ENCODE measurements at places on chromosomes 11 and 22.

DNA sequence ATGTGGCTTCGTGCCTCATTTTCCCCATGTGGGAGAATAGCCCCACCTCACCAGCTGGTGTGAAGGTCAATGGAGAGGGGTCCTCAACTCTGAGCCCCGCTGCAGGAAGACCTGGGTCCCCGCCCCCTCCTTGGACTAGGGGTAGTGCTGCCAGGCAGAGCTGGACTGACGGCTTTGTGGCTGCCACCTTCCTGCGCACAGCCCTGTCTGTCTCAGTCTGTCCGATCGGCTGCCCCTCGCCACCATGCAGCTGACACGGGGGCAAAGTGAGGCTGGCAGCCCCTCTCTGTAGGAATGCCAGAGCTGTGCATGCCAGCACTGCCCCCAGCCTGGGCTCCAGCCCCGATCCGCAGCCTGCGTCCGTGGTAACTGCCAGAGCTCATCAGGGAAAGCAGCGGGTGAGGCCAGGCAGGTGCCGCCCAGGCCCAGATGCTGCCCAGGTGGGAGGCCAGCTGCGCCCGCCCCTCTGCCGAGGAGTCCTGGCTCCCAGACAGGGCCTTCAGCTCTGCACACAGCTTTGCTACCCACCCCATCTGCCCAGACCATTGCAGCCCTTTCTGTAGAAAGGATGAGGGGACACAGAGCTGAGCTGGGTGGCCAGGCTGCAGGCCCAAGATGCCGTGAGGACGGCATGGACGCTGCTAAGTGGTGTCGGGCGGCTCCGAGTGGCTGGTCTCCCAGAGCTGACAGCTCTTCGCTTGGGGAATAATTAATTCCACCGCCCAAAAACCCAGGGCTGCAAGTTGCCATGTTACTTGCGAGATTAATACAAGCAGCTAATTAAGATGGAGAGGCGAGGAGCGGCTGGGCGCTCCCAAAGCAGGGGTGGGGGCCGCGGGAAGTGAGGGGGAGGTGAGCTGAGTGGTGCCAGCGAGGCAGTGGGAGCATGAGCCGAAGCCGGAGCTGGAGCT, 19.5 kb upstream of the FLRT1 start:
- no peak for DNase-seq

- DNase-seq: no peak
These were observed 456.9 kb downstream of the BRD1 start for GRCh38 chr22:49370627-49371301.

GRCh38 chr11:125873881-125874555, 13.4 kb upstream of the HYLS1 start:
- no peak for DNase-seq

DNA sequence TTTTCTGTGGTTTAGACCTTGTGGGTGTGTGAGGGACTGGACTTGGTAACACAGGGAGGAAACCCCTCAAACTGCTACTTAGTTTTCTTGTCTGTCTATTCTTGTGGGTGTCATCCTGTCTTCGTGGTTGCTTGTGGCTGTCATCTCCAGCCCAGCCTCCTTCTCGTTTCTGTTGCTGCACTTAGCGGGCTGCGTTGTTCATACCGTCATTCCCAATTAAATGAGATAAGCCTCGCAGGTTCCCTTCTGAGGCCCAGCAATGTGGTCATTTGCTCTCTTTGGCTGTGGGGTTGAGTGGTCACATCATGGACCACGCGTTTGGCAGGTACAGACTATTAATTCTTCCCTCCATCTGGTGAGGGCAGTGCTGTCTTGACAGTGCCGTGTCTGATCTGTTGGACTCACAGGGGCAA, 18.8 kb downstream of the PANX1 start:
- DNase-seq: no peak
